ENCODE measurements at places on chromosomes 3 and 15.

GRCh38 chr3:74787011-74787410 is 172.6 kb upstream of the CNTN3 start:
- DNase-seq = no peak

DNA sequence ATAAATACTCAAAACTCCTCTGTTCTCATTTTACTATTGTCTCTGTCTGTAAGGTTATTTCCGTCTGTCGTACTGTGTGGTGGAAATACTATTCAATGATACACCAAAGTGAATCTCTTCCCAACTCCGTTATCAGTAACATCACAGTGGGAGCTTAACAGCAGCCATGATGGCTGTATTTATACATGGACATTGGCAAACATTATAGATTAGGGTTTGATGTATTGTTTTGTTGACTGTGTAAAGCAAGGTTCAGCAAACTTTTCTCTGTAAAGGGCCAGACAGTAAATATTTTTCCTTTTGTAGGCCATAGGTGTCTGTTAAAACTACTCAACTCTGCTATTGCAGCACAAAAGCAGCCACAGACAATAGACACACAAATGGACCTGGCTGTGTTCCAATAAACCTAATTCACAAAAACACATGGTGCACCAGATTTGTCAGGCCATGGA is 23.2 kb downstream of the LIPC start:
- no peak for DNase-seq

DNA sequence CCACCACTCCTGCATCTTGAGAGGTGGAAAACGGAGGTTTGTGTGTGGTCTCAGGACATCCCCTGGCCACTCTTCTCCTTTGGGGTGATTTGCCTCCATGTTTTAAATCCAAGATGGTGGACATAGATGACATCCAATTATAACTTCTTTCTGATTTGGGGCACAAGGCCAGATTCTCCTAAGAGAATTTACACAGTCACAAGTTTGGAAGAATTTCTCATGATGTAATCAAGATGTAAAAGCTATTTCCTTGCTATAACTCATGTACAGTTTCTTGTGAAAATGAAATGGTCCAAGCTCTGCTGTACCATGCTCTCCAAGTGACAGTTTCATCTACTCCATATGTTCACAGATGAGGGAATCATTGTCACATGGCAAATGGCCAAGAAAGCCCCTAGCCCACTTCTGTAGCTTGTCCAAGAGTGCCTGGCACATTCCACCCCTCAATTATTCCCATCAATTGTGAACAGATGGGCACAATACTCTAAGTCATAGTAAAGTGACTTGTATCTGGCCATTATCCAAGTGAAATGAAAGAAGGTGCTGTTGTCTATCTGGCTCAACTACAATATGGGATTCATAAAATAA is 134.6 kb upstream of the ROPN1 start:
- DNase-seq = no peak

GRCh38 chr3:152376351-152377183 is 107.8 kb downstream of the MBNL1 start:
- no peak for DNase-seq

DNA sequence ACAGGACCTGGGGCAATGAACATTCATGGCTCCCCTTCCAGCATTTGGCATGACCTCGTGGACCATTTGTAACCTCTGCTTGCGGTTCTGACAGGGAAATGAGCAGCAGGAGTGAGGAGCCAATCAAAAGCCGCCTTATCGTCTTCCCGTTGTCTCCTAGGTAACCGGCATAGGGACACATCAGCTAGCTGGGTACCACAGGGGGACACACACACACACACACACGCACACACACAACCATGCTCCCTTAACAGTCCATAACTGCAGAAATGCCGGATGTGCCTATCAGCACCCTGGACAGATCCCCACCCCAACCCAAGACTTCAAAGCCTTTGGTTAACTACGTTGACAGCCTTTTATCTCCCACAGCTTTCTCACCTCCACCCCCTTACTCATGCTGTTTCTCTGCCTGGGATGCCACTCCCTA is 53.4 kb upstream of the CCDC174 start:
- DNase-seq = no peak

DNA sequence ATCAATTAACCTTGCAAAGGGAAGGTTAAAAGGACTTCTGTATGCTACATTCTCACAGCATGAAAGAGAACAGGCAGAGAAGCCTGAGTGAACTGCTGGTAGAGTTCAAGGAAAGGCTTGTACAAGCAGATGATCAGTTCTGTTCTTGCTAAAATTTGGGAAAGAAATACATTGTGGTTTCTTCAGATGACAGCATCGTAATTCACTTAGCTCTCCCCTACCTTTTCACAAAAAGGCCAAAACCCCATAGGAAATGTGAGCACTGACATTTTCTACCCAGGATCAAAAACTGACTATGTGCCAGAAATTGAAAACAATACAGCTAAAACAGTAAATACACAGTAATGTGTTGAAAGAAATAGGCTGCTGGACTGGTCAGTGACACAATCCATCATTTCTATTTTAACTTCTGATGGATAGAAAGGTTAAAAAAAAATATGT is 216.4 kb downstream of the DPH6 start:
- no peak for DNase-seq

DNA sequence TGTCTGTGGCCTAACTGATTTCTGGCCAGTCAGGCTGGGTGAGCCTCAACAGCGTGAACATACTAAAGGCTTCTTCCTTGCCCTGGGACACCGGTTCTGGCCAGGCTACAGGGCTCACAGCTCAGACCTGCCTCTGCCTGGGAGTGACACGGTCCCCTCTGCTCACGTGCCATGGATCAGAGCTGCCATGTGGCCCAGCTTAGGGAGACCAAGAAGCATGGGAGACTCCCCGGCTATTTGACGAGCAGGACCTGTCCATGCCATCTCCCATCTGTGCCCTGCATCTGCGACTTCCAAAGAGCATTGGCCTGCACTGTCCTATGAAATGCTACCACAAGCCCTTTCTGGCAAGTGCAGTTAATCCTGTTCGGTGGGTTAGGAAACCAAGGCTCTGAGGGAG is 57.4 kb downstream of the APBA2 start:
- no peak for DNase-seq
